ENCODE measurements at places on chromosomes 13 and 19.

DNA sequence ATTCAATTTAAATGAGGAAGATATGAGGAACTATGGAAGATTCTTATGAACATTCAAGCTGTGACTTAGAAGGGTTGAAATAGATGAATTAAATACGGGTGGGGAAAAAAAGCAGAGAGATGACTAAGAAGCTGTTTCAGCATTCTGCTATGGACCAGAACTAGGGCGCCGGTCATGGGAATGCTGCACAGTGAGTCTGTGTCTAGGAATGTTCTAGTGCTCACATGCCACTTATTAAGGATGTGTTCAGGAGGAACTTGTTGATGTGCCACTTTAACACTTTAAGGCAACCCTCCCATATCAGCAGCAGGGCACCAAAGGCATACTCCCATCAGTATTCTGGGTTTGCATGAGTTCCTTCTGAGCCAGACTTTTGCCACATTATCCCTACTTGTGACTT is 152.1 kb downstream of the POSTN start:
- no peak for DNase-seq

DNA sequence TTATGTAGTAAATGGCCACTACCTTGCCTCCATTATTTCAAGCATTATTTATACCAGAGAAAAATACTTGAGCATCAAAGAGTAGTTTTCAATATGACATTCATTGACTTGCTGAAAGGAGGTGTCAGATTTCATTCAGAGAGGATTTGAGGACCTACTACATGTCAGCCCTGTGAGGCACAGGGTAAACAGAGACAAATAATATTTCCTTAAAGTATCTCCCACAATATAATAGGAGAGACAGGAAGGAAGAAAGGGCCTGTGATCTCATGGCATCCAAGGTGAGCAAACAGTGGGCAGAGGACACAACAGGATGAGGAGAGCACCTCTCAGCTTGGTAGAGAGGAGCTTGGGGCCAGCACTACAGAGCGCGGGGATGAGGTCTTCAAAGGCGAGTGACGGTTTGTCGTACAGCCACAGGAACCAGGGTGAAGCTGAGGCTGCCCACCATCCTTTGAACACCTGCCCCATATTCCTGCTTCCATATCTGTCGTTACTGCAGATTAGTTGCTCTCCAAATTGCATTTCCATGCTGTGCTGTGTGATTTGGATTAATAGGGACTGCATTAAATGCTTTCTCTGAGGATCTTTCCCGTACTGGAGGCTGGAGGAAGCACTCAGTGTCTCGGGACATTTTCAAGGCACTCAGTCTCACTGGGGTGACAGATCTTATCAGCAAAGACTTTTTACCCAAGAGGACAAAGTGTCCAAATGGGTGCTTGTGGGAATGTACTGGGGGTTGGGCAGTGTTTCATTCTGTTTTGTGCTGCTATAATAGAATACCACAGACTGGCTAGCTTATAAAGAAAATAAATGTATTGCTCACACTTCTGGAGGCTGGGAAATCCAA is 59.2 kb downstream of the GJA3 start:
- no peak for DNase-seq

DNA sequence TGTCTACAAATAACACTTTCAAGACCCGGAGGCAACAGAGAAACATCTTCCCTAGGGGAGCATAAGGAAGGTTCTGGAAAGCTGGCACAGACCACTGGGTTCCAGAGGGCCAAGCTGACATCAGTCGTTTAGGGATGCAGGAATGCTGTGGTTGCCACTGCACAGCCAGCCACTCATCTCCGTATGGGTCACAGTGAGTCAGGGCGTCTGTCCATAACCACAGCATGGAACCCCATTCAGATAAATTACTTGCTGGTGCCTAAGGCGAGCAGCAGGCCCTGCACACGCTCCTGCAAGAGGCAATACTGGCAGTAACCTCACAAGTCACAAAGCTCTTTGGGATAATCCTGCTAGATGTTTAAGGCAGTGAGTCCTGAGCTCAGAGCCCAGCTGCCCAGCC is 140.9 kb upstream of the UBL3 start:
- DNase-seq: no peak

DNA sequence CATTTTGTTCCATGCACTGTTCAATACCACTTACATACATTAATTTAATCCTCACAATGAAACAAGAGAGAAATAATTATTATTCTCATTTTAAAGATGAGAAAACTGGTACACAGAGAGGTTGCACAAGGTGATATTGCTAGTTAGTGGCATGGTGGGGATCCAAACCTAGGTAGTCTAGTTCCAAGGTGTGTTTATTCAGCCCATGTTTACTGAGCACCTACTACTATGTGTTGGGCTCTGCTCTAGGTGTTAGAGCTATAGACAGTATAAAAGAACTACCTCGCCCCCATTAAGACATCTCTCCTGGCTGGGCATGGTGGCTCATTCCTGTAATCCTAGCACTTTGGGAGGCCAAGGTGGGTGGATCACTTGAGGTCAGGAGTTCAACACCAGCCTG is 3.2 kb upstream of the PMIS2 start:
- no peak for DNase-seq

GRCh38 chr13:114145722-114146121 is 13.3 kb upstream of the RASA3 start:
- DNase-seq: no peak

DNA sequence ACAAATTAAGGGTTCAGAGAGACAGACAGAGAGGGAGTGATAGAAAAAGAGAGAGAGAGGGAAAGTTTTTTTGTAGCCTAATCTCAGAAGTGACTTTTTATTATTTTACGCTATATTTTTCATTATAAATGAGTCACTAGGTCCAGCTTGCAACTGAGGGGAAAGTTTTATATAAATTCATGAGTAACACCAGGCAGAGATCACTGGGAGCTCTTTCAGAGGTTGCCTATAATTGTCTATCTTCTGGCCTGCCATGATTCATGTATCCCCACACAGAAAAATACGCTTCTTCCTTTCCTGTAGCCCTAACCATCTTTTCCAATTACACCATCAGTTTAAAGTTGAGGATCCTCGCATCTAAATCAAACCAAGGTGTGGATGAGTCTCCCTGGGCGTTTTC is 467.9 kb downstream of the SLITRK1 start:
- no peak for DNase-seq

- no peak for DNase-seq
Observed at GRCh38 chr19:35703343-35703742, 1.0 kb upstream of the ZBTB32 start.

DNA sequence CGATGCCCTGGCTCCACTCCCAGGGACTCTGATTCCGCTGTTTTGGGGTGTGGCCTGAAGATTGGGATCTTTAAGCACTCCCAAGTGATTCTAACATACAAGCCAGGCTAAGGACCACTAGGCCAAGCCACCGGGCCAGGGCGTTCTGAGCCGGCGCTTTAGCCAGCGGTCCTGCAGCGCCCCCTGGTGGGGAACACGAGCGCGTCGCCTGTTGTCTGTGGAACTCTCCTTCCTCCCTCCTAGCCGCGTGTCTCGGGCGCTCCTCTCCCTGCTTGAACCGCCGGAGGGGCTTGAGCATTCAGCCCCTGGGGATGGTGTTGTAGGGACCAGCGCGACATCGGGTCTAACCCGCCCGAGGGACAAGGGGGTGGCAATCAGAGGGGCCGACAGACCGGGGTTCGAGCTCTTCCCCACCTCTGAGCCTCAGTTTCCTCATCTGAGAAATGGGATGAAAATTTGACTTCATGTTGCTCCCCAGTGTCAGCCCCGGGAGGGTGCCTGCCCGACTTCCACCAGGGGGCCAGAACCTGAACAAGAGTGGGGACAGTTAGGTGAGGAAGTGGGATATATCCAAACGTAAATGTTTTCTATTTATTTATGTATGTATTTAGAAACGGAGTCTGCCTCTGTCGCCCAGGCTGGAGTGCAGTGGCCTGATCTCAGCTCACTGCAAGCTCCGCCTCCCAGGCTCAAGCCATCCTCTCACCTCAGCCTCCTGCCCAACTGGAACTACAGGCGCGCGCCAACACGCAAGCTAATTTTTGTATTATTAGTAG is 18.0 kb upstream of the PNMA8B start:
- DNase-seq: peak; percentile 93

DNA sequence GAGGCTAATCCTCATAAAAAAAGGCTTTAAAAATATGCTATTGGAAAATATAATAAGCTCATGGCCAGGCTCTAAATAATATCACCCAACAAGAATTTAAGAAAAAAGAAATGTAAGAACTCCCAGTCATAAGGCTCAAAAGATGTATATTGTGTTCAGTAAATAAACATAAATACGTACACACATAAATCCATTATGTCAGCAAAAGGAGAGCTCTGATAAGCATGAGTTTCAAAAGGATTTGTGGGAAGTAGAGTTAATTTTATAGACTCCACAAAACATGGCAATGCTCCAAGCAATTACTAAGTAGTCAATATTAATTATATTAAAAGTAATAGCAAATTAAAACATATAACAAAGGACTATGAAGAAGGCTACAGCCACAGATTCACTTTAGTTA is 37.3 kb upstream of the TRPC4 start:
- DNase-seq: no peak

DNA sequence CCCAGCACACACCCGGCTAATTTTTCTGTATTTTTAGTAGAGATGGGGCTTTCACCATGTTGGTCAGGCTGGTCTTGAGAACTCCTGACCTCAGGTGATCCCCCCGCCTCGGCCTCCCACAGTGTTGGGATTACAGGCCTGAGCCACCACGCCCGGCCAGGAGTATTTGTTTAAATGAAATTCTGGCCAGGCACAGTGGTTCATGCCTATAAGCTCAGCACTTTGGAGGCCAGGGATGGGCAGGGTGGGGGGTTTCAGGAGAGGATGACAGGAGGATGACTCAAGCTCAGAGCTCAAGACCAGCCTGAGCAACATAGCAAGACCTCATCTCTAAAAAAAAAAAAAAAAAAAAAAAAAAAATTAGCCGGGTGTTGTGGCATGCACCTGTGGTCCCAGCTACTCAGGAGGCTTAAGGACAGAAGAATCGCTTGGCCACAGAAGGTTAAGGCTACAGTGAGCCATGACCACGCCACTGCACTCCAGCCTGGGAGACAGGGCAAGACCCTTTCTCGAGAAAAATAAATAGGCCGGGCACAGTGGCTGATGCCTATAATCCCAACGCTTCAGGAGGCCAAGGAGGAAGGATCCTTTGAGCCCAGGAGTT is 8.2 kb upstream of the DHDH start:
- DNase-seq: no peak

DNA sequence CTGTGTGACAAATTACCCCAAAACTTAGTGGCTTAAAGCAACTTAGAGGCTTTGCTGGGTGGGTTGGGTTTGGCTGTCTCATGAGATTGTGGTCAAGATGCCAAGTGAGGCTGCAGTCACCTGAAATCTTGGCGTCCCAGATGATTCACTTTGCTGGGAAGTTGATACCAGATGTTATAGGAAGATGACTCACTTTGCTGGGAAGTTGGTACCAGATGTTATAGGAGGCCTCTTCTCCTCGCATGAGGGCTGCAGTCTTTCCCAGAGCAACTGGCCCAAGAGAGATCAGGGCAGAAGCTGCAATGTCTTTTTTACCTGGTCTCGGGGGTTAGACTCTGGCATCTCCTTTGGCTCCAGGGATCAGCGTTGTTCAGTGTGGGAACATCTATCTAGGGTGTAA is 16.8 kb downstream of the TEX29 start:
- DNase-seq: no peak

- DNase-seq: peak; percentile 76
Observed at GRCh38 chr19:46840498-46840942, 10.1 kb downstream of the AP2S1 start.

DNA sequence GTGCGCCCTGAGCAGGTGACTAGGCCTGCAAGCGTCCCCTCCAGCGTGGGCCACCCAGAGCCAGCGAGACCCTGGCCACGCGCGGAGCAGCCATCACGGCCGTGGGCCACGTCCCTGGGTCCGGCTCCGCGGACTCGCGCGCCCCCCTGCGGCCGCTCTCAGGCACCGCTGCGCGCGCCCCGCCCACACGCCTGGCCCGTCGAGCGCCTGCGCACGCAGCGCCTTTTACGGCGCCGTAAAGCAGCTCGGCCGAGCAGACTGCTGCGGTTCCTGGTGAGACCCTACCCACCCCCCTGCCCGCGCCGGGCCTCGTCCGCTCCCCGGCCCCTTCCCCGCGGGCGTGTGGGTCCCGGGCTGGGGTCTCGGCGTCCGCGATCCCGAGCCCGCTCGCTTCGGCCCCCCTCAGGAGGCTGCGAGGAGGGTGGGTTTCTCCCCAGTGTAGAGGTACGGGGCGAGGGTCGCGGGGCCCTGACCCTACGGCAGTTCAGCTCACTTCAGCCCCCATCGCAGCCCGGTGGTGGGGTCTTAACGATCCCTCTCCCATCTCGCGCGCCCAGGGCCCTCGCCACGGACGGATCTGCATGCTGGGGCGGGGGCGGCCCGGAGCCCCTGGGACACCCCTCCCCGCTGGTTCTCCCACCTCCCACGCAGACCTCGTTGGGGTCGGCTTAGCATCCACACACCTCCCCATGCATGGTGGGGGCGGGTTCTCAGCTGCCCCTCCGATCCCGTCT is at the start of gene TRAPPC5:
TSS of gene TRAPPC5 (plus strand) at position 228 of the 734 bp plus-strand sequence. CDS start 1,421 bp downstream, outside the sequence.
- peak; percentile 97 for DNase-seq

DNA sequence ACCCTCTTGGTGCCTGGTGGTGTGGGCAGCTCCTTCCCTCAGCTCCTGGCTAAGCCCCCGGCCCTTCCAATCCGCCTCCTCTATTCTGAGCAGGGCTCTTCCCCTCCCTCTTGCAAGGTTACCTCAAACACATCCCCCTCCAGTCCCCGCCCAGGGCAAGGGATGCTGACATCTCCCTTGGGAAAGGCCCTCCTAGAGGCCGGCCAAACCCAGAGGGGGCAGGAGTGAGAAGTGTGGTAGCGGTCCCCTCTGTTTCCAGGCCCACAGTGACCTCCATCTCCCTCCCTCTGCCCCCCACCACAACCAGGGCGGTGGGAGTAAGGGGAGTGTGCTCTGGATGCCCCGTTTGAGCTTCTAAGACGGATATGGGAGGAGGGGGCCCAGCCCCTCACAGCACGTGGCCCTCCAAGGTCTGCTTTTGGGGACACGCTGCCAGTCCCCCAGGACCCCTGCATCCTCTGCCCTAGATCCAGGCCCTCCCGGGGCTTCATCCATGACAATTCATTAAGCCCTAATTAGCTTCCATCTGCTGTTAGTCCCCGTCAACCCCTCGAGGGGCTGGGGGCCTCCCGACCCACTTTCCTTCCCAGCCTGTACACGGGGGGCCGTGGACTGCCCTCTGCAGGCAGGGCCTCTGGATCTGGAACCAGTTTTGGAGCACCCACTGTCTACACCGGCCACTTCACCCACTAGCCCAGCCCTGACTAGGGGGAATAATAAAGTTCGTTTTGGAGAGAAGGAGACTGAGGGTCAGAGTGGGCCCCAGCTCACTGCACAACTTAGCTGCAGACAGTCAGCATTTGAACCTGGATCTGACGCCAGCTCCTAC is 2.3 kb downstream of the LINGO3 start:
- no peak for DNase-seq

- peak; percentile 61 for DNase-seq
Observed at GRCh38 chr19:41945135-41945766, 13.9 kb downstream of the RABAC1 start.
